ENCODE measurements at places on chromosomes 2 and 18.

DNA sequence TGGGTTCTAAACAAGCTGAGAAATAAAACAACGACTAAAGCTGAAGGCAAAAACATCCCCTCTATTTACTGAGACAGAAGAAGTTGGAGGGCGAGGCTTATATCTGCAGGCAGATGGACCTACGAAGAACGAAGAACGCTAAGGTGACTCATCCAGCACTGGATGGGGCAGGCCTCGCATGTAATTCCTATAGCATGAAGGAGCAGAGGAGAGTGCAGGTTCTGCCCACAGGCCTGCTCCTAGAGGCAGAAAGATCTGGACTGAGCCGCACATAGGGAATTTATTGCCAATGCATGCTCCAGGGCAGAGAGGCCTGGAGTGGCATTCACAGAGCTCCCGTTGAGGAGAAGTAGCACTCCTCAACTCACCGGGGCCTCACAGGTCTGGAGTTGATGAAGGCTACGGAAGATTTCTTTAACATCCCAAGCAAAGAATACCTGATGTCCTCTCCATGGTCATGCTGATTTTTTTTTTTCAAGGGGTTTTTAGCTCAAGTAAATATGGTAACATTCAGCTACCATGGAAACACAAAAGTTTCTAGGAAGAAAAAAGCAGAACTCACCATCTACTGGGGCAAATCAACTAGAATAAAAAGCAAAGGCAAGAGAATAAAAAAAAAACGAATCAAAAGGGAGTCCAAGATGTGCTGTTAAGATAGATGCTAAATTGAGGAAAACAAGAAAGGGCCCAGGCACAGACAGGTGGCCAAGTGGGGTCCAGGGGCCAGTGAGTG lies 10.4 kb upstream of the METTL21A start:
- DNase-seq: no peak

DNA sequence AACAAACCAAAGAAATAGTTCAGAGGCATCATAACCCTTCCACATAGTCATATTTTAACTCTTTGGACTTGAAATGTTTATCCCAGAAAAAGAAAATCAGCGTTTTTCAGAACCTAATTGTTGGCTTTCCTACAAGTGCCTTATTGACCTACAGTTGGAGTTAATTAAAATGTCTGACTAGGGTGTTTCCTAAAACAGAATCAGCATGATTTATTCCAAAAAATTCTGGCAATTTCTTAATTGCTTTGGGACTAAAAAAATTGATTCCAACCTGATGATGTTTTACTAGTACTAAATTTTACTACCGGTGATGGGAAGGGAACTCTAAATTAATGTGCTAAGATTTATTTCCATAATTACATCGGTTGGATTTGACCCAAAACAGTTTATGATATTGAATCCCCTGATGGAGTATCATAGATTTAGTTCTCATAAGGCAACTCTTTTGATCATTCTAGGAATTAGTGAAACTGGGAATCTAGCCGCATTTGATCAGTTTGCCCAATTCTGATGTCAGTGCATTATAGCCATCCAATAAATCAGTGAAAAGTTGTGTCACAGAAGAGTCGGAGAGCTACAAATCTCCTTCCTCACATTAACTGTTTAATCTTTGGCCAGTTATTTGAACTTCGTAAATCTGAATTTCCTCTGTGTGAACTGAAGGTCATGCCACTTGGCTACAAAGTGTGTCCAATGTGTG lies 134.3 kb upstream of the DSEL start:
- no peak for DNase-seq

DNA sequence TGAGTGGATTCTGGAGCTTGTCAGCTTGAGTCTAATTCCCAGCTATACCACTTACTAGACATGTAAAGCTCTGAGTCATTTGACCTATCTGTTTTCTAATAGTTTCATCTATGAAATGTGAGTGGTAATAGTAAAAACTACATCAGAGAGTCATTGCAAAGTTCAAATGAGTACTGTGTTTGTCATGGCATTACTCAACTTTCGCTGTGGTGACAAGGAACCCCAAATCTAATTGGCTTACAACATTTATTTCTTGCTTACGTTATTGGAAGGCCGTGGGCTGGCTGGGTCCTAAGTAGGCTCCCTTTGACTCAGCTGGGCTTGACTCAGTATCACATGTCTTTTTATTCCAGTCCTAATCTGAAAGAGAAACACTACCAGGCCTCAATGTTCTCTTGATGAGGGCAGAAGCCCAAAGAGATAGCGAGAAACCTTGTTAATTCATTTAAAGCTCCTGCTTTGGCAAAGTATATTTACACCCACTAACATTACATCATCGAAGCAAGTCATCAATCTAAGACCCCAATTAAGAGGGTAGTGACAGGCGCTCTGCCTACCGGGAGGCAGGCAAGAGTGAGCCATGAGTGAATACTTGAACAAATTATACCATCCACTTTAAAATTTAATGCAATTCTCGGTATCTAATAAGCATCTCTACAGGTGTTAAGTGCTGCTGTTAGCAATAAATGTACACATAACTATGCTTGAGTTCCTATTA lies 431.8 kb upstream of the SPHKAP start:
- no peak for DNase-seq

DNA sequence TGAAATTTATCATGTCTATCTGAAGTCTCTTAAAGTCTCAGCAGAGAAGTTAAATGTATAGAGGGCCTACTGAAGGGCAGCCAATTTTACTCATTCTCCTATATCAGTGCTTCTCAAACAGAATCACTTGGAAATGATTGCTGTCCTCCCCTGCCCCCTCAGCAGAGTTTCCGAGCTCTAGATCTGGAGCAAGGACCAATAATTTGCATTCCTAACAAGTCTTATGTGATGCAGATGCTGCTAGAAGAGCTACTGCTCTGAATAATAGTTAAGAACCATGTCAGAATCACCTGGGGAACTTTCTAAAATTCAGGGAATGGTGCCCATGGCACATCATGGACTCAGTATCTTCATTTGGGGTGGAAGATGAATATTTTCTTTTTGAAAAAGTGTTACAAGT lies 105.6 kb upstream of the EPHA4 start:
- DNase-seq: no peak

- DNase-seq: no peak
These were observed 455 bp downstream of the PREPL start for GRCh38 chr2:44360749-44361329.

DNA sequence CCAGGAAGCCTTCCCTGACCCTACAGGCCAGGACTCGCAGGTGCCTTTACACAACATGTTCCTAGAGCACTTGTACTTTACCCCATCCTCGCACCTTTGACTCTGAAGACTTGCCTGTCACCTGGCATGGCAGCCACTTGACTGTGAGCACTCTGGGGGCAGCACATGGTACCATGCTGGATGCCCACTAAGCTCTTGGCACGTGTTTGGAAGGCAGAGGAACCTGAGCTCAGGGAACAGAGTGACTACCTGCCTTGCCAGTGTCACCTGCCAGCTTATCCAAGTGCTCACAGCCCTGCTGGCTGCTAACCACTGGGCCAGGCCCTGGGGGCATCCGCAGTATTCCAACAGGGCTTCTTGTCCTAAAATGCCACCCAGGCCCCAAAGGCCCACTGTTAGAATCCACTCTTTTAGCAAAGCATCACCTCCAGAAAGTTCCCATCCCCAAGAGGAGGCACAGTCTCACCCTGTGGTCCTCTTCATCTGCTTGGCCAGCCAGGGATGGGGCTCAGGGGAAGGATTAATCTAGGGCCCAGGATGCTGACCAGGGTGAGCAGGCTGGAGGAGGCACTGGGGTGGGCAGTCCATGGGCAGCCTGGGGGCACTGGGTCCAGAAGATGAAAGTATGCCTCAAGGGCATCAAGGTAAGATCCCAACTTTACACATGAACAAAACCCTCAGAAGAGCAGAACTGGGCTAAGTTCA lies 57.0 kb downstream of the ZBTB7C start:
- DNase-seq: no peak

DNA sequence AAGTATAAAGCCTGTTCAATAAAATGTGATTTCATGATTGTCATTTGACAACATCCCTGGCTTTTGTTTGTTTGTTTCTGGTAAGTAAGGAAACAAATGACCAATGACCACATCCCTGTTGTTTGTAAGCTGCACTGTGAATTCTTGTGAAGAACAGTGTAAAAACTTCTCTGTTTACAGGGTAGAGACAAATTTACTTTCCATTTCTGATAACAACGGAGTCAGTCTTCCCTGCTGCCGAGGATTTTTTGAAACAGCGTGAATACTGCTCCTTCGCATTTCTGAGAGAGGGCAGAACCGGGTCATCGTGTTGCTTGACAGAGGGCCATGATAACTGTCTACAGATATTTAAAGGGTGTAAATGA lies 38.4 kb upstream of the CTAGE1 start:
- no peak for DNase-seq

DNA sequence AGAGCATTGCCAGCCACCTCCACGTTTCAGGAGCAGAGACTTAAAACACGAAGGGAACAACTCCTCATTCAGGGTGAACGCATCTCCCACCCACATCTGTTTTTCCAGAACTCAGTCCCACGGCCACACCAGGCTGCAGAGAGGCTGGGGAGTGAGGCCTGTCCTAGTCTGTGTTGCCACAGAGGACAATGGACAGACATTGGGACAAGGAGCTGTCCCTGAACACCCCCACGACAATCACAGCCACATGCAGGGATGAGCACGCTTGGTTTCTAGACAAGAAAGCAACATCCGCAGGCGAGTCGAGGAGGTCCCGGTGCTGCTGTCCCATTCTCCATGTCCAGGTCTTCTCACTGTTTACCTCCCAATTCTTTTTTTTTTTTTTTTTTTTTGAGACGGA lies 167.4 kb downstream of the EIPR1 start:
- DNase-seq: no peak

- no peak for DNase-seq
These were observed 1080.9 kb upstream of the FANCL start for GRCh38 chr2:59322005-59322404.

DNA sequence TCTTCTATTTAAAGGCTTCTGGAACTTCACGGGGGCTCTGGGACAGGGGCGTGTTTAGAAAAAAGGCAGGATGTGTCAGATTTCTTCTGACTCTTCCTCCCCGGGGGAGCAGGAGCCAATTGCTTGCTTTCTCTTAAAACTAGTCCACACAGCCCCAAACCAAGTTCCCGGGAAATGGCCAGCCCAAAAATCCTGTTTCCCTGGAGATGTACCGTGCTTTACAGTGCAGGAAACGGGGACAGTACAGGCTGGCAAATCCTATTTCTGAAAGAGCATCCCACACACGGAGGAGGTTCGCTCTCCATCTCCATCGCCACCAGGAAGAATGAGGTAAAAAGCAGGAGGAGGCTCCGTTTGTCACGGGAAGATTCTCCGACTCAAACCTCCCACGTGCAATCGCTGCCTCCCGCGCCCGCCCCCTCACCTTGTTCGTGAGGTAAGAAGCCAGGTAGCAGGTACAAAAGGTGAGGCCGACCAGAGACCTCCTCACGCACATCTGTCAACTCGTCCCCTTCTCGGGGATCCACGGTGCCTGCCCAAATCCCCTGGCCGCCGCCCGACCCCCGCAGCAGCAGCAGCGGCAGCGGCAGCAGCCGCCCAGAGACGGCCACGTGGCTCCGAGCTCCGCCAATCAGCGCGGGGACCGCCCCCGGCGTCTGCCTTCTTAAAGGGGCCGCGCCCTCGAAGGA lies 15.6 kb upstream of the RIOK3 start:
- DNase-seq: peak; percentile 89

Data from GM10248 (cell line).